ENCODE measurements at places on chromosomes 4 and X.
A peak's percentile ranks its signal among the peaks of the same experiment; 100 is the strongest.

- no peak for DNase-seq
Measured at GRCh38 chrX:106468433-106468832, 143.3 kb upstream of the RADX start.

- no peak for DNase-seq
Measured at GRCh38 chr4:173152104-173152503, 16.5 kb upstream of the GALNT7 start.

GRCh38 chr4:25442863-25443307 is 65.8 kb downstream of the ANAPC4 start:
- DNase-seq = no peak

GRCh38 chrX:54427837-54428424 is 12.3 kb upstream of the TSR2 start:
- no peak for DNase-seq

DNA sequence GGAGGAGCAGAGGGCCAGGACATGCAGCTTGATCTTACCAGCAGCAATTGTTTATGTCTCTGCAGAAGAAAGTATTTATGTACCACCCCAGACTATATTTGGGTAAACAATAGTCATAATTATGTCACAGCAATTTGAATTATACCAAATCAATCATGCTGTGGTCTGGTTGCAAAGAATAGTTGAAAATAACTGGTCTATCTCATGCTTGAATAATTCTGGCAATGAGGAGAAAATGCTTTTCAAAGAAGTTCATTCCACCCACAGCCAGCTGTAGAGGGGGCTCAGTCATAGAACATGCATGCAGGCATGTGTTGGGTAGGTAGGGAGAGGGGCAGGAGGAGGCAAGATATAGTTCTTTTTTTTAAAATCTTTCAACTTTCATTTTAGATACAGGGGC is 399.2 kb downstream of the IL15 start:
- DNase-seq = no peak

DNA sequence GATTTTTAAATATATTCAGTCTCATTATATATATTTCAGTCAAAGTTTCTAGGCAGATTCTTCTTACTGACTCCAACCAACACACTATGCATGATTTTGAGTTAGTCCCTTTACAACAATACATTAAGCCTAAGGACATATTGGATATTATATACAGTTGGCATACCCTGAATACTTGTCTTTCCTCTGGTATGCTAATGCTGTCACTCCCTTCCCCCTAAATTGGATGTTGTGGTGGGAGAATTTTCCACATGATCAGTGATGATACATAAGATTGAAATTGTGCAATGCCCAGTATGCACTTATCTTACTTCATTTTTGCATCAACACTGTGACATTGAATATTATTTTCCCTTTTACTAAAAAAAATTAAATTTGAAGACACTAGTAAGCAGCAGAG is 935.2 kb downstream of the PCDH7 start:
- no peak for DNase-seq

- DNase-seq = no peak
Measured at GRCh38 chr4:51858605-51859202, 15.8 kb downstream of the DCUN1D4 start.

- peak; percentile 8 for DNase-seq
Measured at GRCh38 chrX:44344194-44344593, 722 bp upstream of the EFHC2 start.

DNA sequence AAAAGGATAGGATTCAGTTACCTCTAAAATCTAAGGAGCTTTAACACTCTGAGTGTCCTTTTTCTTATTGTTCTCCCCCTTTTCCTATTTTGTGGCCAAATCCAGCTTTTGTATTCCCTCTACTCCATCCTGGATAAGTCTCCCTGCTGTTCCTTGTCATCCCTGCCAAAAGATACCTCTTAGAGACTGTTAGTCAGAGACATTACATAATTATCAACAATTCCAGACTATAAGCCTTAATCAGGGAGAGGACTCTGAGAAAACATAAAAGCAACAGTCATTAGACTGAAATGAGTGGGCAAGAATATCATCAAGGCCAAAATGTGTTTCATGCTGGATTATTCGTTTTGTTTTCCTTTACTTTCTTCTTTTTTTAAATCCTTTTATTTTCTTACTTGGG is 206.9 kb downstream of the FAM47B start:
- DNase-seq = no peak

GRCh38 chrX:10548688-10549087 is 71.7 kb downstream of the MID1 start:
- DNase-seq = no peak

GRCh38 chr4:109648997-109649575 is 54.2 kb downstream of the CASP6 start:
- no peak for DNase-seq

GRCh38 chr4:2363056-2363721 is 55.3 kb downstream of the ZFYVE28 start:
- DNase-seq = no peak

- DNase-seq = no peak
Measured at GRCh38 chr4:7389719-7390118, 45.0 kb downstream of the PSAPL1 start.

DNA sequence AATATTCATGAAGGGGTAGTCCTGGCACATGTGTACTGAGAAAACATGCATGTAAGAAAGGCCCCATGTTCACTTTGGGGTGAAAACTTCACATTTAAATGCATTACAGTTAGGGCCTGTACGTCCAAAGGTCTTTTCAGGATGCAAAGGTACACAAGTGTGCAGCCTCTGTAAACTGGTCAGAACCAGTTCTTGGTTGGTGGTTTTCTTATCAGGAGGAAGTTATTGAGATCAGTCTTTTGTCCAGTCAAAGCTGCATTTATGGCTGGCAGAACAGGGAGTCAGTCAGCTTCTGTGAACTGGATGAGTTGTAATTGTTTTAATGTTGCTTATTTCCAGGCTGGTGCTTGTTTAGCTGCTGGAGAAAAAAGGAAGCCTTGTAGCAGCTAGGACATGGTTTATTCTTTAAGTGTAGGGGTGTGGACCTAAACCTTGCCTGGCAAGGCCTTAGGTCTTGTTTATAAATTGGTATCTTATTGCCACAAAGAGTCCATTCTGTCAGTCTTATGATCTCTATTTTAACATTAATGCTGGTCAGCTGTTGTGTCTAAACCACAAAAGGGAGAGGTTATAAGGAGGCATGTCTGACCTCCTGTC is 1906.6 kb upstream of the TENM3 start:
- no peak for DNase-seq

GRCh38 chr4:41178372-41179370 is 35.7 kb downstream of the APBB2 start:
- no peak for DNase-seq

DNA sequence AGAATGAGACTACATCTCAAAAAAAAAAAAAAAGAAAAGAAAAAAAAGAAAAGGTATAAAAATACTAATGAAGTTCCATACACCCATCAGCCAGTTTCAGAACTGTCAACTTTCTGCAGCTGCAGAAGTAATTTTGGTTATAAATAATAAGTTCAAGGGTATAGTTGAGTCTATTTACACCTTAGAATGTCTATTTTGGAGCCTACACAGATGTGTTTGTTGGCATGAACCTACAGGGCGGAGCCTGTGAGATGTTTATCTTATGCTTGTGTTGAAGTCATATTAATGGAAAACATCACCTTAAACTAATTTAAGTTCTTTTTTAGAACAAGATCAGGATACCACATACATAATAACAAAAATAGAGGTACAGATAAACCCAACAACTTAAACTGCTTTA is 85.8 kb downstream of the RAPGEF2 start:
- DNase-seq = no peak

DNA sequence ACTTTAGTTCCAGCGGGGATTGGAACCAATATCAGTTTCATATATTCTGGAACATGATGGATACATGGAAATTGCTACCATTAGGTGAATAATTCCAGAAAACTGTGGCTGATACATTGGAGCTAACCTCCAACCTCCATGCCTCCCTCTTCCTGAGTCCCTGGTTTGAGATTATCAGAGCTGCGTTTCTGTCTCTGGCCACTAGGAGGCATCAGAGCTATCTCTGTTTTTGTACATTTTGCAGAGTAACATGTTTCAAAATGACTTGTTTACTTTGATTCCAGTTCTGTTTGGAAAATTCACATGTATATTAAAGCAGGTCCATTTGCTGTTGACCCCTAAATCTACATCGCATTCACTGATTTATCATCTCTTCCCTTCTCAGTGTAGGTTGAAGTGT is 2.4 kb upstream of the RAB40AL start:
- DNase-seq = peak; percentile 2

- no peak for DNase-seq
Measured at GRCh38 chr4:73730867-73731266, 9.5 kb upstream of the CXCL8 start.

GRCh38 chrX:109733613-109734083 is 591 bp upstream of the ACSL4 start:
- no peak for DNase-seq

DNA sequence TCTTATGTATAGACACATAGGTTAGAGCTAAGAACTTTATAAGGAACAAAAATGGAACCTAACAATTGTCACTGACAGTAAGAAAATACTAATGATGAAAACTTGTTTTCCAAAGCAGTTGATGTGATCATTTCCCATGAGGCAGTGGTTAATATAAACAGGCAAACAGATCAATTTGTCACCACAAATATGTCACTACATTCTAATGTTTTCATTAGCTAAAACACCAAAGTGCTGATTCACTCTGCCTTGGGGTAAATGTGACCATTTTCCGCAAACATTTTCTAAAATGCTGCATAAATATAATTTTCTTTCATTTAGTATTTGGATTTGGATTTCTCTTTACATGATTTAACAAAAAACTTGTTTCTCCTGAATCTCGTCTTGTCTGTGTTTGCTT is 408.9 kb upstream of the CTSO start:
- DNase-seq = no peak

GRCh38 chrX:135295238-135295943 is 13.9 kb upstream of the ETDC start:
- peak; percentile 39 for DNase-seq

- no peak for DNase-seq
Measured at GRCh38 chrX:22538580-22538979, 265.9 kb downstream of the CBLL2 start.

DNA sequence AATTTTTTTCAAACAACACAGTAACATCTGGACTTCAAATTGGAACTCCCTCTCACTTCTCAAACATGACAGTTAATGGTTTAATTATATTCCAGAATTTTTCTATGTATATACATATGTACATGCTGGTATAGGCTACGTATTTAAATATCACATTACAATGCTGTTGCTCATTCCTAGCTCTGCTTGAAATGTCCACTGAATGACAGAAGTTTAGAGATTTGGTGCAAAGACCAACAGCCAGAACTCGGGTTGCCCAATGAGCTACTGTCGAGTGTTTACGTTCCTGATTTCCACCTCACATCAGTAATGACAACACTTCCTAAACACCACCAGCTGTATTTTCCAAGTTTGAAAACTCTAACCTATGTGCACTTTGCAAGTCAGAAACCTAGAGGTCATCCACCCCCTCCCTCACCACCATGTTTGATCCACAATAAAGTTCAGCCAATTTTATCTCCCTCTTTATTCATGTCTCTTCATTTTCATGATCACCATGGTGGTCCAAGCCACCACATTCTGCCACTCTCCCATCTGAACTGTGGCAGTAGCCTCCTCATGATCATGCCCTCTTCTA is 49.3 kb upstream of the RPL34 start:
- no peak for DNase-seq

- no peak for DNase-seq
Measured at GRCh38 chr4:7863911-7864681, 75.6 kb downstream of the AFAP1 start.

GRCh38 chr4:7503559-7504249 is 69.0 kb upstream of the PSAPL1 start:
- DNase-seq = no peak

DNA sequence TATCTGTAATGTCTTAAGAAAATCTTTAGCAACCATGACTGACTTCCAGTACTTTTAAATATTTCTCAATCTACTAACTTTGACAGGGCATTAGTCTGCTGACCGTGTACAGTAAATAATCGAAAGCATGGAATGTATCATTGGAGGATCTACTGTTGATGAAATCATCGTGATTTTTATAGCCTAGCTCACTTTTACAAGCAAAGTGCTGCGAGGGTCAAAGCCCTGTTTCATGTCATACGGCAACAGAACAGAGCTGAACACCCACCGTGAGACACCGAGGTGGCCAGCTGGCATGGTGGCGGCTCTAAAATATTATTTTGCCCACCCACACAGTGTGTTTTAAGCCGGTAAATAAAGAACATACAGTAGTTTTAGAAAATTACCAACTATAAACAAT is 679.3 kb downstream of the FAT4 start:
- no peak for DNase-seq

DNA sequence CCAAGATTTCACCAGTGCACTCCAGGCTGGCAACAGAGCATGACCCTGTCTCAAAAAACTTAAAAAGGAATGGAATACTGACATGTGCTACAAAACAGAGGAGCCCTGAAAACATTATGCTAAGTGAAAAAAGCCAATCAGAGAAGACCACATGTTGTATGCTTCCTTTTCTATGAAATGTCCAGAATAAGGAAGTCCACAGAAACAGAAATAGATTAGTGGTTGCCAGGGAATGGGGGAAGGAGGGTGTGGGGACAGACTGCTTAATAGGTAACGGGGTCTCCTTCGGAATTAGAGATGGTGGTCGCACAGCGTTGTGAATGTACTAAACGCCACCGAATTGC is 30.1 kb upstream of the KIAA0232 start:
- no peak for DNase-seq

GRCh38 chrX:110188701-110189558 is 129.0 kb downstream of the AMMECR1 start:
- no peak for DNase-seq

GRCh38 chr4:4864940-4865704 is 5.7 kb downstream of the MSX1 start:
- no peak for DNase-seq

- DNase-seq = no peak
Measured at GRCh38 chrX:40171513-40172400, 74.0 kb upstream of the BCOR start.

GRCh38 chrX:38172596-38172995 is 48.1 kb downstream of the SRPX start:
- no peak for DNase-seq

DNA sequence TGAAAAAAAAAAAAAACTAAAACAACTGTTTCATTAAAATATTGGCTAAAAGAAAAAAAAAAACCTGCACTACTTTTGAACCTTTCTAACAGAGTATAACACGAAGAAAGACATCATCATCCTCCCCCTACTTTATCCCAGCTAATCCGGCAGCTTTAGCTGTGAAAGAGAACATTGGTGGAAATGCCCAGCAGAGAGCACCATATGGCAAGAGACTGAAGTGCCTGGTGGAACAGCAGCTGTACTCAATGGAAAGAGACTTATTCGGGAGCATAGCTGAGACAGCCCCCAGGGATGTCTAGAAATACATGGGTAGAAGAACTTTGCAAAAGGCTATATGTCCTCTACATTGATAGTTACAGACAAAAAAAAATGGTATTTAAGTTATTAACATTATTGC is 30.3 kb downstream of the STPG2 start:
- DNase-seq = peak; percentile 0

Measured in stimulated activated CD4-positive, alpha-beta T cell treated with anti-CD3 and anti-CD28 coated beads, TNF-alpha, amount 100 ng/mL, for 48 hours (primary cell).